Osteoblast (primary cell): ENCODE measurements at places on chromosomes 13 and 19. TPM values are rescaled to one million over a fixed set of nuclear protein-coding genes. Genes with fewer than 3 reads are reported as not detected.

The THAP8 gene
- 3.2 and 5.1 TPM in 2 replicates for total RNA-seq

The FCER2 gene
- total RNA-seq = not detected in 2 replicates

The SCGB2B2 gene
- total RNA-seq = 0.29 and 0.36 TPM in 2 replicates

The ZNF492 gene
- 0.29 and 0.36 TPM in 2 replicates for total RNA-seq

The SYCN gene
- total RNA-seq = not detected in 2 replicates

GRCh38 chr13:18232298-18232993 lies 949.2 kb downstream of the TUBA3C start:
- DNase-seq = no peak

DNA sequence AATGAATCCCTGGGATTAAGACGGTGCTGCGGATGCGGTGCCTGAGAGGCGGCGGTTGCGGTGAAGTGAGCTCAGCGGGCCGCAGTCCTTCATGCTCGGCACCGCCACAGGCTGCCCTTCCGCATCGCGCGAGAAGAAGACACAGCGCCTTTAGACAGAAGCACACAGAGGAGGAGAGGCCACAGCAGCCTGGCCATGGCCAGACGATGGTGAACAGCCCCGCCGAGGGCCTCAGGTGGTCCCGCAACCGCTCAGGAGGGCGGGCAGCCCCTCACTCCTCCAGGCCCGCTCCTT lies 459.2 kb downstream of the MYO16 start:
- no peak for DNase-seq

GRCh38 chr13:37339386-37339735 lies 233.9 kb upstream of the CSNK1A1L start:
- no peak for DNase-seq

DNA sequence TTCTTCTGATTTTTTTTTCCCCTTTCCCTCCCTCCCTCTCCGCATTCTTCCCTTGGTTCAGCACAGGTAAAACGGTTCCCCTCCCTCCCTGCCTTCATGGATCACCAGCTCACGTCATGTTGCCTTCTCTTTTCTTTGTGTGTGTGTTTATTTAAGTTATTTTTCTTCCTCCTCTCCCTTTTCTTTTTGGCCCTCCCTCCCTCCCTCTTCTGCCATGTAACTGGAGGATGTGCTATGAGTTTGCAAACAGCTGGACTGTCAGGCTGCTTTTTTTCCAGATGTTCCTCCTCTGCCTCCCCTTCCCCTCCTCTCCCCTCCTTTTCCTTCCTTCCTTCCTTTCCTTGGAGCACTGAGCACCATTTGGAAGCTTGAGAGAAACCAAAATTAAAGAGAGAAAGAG lies 2.0 kb downstream of the LENG9 start:
- DNase-seq = peak; percentile 50

DNA sequence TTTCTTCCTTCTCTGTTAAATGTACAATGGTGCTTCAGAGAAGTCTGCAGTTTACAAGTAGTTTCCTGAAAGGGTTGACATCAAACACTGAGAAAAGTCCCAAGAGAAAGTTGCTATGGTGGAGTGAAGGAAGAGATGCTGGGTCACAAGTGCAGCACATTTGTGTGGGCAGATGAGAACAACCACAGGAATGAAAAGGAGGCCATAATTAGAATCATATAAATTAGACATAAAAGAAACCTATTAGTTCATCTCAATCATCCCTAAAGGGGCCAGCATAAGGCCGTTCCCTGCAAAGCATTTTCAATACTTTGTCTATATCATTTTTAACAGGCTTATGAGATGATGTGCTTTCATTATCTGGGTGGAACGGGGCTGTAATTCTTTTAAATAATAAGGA lies 359.2 kb downstream of the IRS2 start:
- no peak for DNase-seq

DNA sequence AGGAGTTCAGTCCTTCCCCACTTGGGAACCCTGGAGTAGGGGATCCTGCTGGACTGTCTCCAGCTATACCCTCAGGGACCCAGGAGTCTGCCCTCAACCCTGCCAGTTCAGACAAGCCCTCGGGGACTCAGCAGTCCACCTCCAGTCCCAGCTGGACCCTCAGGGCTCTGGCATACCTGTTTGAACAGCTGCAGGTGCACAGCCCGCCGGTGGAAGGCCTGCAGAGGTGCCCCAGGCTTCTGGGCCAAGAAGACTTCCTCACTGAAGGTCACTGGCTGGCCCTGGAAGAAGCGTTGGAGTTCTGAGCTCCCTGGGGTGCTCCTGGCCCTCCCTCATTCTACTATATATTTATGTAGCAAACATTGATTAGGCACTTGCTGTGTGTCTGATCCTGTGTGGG lies 8.6 kb downstream of the CRB3 start:
- DNase-seq = peak; percentile 26

- DNase-seq = peak; percentile 18
These were observed 5.3 kb downstream of the NDUFA3 start for GRCh38 chr19:54107876-54108490.
